ENCODE measurements at places on chromosomes 1 and 21.

DNA sequence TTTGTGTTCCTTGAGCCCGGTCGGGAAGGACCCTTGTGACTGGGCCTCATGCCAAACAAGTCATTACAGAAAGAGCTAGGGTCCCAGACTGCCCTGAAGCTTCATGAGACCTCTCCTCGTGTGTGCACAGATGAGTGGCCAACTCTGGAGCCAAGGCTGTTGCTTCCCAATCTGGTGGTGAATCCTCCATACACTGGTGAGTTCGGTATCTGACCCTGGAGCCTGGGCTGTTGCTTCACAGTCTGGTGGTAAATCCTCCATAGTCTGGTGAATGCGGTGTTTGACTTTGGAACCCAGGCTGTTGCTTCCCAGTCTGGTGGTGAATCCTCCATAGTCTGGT lies 737.8 kb downstream of the MATN1 start:
- no peak for DNase-seq

- DNase-seq, result no peak
Observed at GRCh38 chr1:21313886-21314721, 23.8 kb upstream of the ECE1 start.

- DNase-seq, result no peak
Observed at GRCh38 chr1:221983444-221983843, 241.6 kb upstream of the DUSP10 start.

- DNase-seq, result no peak
Observed at GRCh38 chr1:42945164-42945563, 13.5 kb downstream of the SLC2A1 start.

- no peak for DNase-seq
Observed at GRCh38 chr1:65235867-65236805, 73.2 kb upstream of the DNAJC6 start.

DNA sequence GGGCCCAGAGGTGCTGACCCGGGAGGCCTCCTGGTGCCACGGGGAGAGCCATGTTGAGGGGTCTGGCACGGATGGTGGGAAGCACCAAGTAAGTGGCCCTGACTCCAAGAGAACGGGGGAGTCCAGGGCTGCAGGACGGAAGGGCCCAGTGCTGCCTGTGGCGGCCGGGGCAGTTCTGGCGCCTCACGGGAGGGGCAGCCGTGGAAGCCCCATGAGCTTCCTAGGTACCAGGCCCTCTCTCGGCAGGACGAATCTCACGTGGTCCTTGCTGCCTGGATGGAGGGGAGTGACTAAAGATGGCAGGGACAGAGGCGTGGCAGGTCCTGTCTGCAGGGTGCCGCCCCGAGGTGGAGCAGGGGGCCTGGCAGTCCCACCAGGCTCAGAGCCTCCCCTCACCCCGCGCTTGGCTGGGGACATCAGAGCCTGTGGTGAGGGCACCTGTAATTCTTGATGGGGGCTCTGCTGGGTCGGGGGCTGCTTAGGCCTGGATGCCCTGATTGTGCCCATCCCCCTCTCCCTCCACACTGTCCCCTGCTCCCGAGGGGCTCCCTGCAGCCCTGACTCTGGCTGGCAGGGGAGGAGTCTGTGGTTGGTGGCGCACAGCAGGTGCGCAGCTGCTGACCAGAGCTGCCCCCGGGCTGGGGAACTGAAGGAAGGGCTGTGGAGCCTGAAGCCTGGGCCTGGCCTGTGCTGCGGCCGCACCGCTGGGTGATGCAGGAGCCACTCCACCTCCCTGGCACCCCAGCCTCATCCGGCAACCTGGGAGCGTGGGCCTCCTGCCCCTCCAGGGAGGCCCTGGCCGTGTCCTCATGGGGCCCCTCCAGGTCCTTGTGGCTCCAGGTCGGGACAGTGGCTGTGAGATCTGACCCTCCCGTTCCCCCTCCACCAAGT lies 31.4 kb downstream of the POFUT2 start:
- no peak for DNase-seq

- no peak for DNase-seq
Observed at GRCh38 chr1:24805534-24806301, 60.5 kb downstream of the CLIC4 start.

- no peak for DNase-seq
Observed at GRCh38 chr1:93813076-93813475, 65.9 kb downstream of the DNTTIP2 start.

DNA sequence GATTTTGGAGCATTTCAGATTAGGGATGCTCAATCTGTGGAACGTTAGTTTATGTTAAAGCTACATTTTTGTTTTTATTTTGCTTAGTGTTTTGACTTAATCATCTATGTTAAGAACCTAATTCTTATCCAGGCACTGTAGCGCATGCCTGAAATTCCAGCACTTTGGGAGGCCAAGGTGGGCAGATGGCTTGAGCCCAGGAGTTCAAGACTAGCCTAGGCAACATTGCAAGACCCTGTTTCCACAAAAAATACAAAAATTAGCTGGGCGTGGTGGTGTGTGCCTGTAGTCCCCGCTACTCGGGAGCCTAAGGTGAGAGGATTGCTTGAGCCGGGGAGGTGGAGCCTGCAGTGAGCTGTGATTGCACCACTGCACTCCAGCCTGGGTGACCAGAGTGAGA lies 23.4 kb downstream of the FNBP1L start:
- DNase-seq, result no peak

- no peak for DNase-seq
Observed at GRCh38 chr1:206935491-206936067, 10.7 kb downstream of the PIGR start.

GRCh38 chr1:196651637-196652215 lies at the start of gene CFH:
CFH (plus strand) TSS chr1:196652043; CDS start chr1:196652118, 75 bp downstream.
- no peak for DNase-seq

DNA sequence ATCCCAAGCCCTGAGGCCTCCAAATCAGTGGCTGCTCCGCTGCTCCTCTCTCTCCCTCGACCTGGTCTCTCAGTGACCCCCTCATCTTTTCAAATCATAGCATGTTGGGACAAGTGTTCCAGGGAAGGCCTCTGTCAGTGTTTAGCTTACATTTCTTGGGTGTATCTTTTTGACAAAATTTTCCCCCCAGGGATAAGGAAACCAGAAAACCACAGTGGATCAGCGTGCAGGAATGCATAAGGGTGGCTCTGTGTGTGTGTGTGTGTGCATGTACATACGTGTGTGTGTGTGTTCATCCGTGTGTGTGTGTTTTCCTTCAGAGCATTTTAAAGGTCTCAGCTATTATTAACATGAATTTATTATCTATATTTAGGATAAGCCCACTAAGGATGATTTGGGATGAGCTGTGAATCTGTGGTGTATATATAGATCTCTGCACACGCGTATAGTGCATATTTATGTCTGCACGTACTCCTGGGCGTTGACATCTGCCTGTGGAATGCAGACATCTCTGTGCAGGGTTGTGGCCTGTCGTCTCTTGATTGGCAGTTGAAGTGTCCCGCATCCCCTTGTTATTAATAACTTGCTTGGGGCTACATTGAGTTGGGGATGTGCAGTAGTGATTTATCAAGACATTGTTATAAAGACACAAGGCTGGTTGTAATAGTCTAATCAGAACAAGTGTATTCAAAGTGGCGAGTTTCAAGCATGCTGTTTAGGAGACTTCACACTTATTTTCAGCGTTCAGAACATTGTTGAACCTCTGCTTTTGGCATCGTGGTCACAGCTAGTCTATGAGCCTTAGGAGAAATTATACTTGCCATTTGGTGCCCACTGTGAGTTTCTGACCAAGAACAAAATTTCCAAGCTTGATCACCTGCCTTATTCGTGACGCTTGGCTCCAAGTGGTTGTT lies 55.6 kb downstream of the GALNT2 start:
- no peak for DNase-seq

DNA sequence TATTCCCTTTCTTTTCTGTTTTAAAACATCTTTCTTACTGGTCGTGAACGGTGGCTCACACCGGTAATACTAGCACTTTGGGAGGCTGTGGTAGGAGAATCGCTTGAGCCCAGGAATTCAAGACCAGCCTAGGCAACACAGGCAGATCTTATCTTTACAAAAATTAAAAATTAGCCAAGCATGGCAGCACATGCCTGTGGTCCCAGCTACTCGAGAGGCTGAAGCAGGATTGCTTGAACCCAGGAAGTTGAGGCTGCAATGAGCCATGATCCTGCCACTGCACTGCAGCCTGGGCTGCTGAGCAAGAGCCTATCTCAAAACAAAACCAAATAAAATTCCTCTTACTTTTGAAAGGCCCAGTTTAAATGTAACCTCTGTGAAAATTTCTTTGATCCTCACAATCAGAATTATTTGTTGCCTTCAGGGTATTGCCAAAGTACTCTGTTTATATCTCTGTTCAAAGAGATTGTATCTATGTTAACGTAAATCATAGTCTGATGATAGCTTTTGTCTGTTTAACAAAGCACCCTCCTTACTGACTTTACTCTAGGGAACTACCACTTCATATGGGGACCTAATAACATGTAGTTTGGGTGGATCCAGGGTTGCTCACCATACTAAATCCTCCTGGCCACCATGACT lies 71.6 kb downstream of the RERE start:
- DNase-seq, result no peak

- DNase-seq, result no peak
Observed at GRCh38 chr1:174359454-174359805, 88.3 kb upstream of the GPR52 start.

DNA sequence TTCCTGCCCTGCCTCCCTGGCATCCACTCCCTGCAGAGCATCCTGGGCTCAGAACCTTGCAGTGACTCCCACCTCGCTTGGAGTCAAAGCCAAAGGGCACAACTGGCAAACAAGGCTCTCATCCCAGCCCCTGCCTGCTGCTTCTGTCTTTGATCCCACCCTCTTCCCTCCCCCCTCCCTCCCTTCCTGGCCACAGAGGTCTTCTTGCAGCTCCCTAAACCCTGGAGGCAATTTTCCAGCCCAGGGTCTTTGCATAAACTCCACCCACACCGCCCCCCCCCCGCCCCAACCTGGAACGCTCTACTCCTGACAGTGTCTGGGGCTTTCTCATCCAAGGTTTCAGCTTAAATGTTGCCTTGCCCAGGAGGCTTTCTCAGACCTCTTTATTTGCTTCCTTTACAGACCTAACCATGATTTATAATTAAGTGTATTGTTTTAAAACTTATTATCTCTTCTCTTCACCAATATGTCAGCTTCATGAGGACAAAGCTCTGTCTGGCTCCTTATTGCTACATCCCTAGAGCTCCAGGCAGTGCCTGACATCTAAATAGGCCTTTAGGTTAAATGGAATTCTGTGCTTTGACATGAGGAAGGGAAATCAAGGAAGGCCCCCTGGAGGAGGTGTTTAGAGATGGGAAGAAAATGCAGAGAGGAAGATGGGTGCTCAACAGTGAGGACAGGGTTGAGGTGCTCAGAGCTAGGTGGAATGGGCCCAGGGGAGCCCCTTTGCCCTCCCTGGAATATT lies 37.7 kb upstream of the PADI1 start:
- no peak for DNase-seq

- no peak for DNase-seq
Observed at GRCh38 chr1:181036107-181036836, 2.5 kb downstream of the MR1 start.

- no peak for DNase-seq
Observed at GRCh38 chr1:87462894-87463293, 134.2 kb downstream of the LMO4 start.
